ENCODE measurements at places on chromosomes 1 and 21. TPM values are rescaled to one million over a fixed set of nuclear protein-coding genes. Genes with fewer than 3 reads are reported as not detected.

The HES3 gene
- not detected for total RNA-seq

The VSIG8 gene
- total RNA-seq: not detected

The COL6A2 gene
- 25.1 TPM for total RNA-seq

- H3K36me3 ChIP-seq: no peaks in the 10 kb centered on the region
- H3K4me1 ChIP-seq: no peaks in the 10 kb centered on the region
These were observed 957 bp downstream of the CAPN9 start for GRCh38 chr1:230747890-230748800.

DNA sequence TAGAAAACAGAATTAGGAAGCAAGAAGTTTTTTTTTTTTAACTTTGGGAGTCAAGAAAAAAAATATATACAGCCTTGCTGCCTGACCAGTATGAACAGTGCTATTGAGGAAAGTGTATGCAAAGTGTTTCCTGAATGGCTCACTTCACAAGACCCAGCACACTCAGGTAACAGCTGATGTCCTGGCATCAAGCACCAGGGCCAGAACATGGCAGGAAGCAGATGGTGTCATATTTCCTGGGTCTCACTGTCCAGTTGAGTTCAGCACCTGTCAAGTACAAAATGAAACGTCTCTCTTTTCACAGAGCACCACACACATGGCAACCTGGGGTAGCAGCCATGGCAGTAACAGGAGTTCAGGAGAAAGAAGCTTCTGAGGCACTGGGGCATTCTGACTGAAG, 372.3 kb downstream of the TTLL7 start:
- no peaks in the 10 kb centered on the region for H3K4me1 ChIP-seq
- no peak overlapping the region for H3K4me3 ChIP-seq
- no peaks in the 10 kb centered on the region for H3K27me3 ChIP-seq
- H3K36me3 ChIP-seq: no peaks in the 10 kb centered on the region
- DNase-seq: no peak

DNA sequence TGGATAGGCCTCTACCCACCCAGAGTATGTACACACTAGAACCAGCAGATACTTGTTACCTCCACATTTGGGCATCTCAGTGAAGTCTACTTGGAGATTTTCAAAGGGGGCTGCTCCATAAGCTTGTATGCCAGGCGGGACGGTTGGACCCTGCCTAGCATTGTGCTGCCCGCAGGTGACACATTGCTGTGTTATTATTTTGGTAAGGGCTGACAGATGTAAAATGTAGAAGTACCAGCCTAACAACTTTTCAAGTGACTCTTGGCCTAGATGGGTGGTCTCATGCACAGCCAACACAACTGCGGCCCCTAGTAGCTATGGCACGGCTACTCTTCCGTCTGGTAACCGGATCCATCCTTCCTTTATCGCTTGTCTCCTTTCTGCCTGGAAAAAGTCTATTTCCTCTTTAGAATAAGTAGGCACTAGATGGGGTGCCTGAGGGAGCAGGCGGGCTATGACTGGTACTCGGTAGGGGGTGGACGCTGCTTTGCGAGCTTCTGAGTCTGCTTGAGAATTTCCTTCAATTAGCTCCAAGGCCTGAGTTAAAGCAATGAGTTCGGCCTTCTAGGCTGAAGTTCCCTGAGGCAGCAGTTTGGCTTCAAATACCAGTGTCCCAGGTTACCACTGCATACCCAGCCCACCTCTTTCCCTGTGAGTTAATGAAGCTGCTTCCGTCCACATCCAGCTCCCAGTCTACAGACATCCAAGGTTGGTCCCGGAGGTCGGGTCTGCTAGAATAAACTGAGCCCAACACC, 405.3 kb downstream of the TGFB2 start:
- no peaks in the 10 kb centered on the region for H3K36me3 ChIP-seq
- DNase-seq: no peak
- H3K27ac ChIP-seq: no peak overlapping the region
- no peaks in the 10 kb centered on the region for H3K27me3 ChIP-seq

- no peaks in the 10 kb centered on the region for H3K4me1 ChIP-seq
- H3K27me3 ChIP-seq: no peaks in the 10 kb centered on the region
- H3K4me3 ChIP-seq: no peak overlapping the region
- no peak overlapping the region for H3K27ac ChIP-seq
These were observed 146.2 kb upstream of the NFIA start for GRCh38 chr1:60936163-60936562.

Data from CD8-positive, alpha-beta memory T cell (primary cell).